AG20443 (cell line): ENCODE measurements at places on chromosomes 2 and 18.

GRCh38 chr2:68853915-68854314 is 17.3 kb downstream of the BMP10 start:
- no peak for DNase-seq

GRCh38 chr2:238512247-238512867 is 85.6 kb downstream of the ASB1 start:
- DNase-seq = no peak

GRCh38 chr2:182730486-182730885 is 14.4 kb downstream of the DNAJC10 start:
- no peak for DNase-seq

GRCh38 chr2:149656996-149657395 is 69.4 kb upstream of the MMADHC start:
- DNase-seq = no peak

DNA sequence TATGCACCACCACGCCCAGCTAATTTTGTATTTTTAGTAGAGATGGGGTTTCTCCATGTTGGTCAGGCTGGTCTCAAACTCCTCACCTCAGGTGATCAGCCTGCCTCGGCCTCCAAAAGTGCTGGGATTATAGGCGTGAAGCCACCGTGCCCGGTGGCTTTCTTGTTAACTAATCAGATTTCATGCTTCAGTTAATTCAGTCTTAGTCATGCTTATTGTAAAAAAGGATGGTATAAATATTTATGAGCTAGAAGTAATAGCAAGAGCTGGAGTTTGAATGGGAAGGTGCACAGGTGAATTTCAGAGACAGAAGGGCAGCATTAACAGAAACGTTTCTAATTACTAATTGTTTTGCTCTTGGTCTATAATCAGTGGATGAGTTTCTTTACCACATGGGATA is 10.3 kb downstream of the GEMIN6 start:
- no peak for DNase-seq

DNA sequence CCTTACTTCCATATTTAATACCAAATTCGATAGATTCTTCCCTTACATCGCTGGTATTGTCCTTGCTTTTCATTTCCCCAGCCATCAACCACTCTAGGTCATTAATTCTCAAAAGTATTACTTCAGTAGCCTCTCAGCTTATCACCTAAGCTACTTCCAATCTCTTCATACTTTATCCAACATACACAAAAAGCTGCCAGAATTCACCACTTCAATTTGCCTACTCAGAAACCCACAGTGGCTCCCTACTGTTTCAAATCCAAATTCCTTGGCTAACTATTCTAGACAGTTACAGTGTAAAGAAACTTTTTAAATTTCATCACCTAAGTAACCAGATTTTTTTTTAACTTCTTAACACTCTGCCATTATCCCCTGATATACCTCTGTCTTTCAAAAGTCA is 4.7 kb downstream of the SLC25A12 start:
- DNase-seq = no peak

DNA sequence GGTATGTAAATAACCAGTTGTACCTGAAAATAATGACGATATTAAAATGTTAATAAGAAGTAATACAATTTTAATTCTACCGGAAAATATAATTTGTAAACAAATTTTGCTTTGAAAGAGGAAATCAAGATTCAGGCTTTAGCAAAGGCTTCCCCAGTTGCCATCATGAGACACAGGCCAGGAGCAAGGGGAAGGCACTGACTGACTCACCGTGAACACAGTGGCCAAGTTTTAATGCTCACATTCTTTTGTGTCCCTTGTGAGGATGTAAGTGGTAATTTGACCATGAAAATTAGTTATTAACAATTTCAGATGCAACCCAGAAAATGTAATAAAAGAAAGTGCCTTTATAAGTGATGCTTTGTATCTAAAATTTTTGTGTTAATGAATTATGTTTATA is 164.1 kb downstream of the GREB1L start:
- peak; percentile 48 for DNase-seq

GRCh38 chr18:77133835-77134496 is 1.4 kb upstream of the MBP start:
- DNase-seq = peak; percentile 37

GRCh38 chr2:29628108-29628745 is 293.2 kb downstream of the ALK start:
- no peak for DNase-seq

GRCh38 chr2:142745691-142746090 is 131.8 kb upstream of the KYNU start:
- DNase-seq = no peak

- DNase-seq = no peak
Observed at GRCh38 chr2:150030436-150031190, 443.0 kb upstream of the MMADHC start.

GRCh38 chr18:56831988-56832387 is 180.8 kb downstream of the WDR7 start:
- no peak for DNase-seq

- DNase-seq = no peak
Observed at GRCh38 chr2:170679607-170680079, 35.5 kb upstream of the SP5 start.
